Astrocyte of the hippocampus (primary cell): ENCODE measurements at places on chromosomes 6 and 20.
A peak's percentile ranks its signal among the peaks of the same experiment; 100 is the strongest.

DNA sequence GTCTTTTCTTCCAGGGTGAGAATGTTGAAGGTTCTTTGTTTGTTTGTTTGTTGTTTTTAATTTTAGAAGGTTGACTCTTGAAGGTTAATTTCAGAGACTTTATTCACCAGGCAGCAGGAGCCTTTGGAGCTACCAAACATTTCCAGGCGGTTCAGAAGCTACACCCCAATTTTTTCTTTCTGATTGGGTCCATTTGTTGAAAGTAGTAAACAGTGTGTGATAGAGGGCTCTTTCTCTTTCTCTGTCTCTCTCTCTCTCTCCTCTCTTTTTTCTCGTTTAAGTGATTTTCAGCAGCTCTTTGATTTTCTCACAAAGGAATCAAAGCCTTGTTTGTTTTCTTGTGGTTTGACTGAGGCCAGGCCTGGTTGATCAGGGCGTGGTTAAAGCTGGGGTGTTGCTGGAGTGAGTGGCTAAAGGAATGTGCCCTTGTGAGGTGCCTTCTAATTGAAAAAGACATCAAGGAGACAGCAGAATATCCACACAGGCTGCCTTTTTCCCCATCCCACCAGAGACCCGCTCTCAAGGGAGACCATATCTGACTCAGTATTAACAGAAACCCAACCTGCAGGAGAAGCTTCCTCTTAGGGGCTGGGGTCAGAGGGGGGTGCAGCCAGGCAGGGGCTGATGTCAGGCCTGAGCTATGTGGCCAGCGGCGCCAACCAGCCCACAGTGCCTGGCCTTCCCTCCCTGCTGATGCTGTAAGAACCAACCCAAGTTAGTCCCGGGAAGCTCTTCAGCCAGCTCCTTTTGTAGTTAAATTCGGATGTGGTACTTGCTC is 40.4 kb upstream of the NAA20 start:
- DNase-seq = peak; percentile 96

GRCh38 chr6:131216246-131216645 is 81.0 kb downstream of the AKAP7 start:
- DNase-seq = no peak

- DNase-seq = peak; percentile 45
Observed at GRCh38 chr6:46491628-46492547, 639 bp upstream of the RCAN2 start.

DNA sequence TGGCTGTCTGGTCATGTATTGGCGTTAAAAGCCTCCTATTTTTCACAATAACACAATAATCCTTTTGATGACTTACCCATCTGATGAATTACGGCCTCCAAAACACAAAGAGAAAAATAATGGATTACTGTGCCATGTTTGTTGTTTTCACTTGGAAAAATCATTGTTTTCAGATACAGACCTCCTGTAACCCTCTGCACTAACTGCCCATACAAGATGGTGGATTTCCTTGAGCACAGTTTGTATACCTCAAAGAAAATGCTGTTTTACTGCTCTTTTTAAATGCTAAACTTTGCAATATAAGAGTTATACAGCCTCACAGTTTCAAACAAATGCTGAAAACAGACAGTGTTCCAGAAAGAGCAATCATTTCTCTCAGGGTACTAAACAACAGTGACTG is 61.0 kb downstream of the SMLR1 start:
- no peak for DNase-seq

DNA sequence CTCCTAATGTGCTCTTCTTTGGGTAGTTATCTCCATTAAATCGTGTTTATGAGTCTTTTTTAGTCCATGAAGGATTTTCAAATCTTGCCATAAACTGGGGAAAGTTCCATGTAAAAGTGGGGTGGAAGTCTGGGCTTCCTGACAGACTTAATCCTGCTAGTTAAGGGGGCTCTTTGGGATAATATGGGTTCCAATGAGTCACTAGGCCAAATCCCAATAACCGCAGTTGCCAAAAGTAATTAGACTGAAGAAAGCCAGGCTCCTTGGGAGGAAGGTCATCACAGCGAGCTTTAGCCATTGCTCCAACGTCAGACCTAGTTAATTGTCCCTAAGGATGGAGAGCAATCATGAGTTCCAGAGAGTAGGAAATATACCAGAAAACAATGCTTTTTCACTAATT is 10.8 kb downstream of the RSPO3 start:
- no peak for DNase-seq

GRCh38 chr20:62846166-62846890 is 15.3 kb downstream of the TCFL5 start:
- DNase-seq = no peak

DNA sequence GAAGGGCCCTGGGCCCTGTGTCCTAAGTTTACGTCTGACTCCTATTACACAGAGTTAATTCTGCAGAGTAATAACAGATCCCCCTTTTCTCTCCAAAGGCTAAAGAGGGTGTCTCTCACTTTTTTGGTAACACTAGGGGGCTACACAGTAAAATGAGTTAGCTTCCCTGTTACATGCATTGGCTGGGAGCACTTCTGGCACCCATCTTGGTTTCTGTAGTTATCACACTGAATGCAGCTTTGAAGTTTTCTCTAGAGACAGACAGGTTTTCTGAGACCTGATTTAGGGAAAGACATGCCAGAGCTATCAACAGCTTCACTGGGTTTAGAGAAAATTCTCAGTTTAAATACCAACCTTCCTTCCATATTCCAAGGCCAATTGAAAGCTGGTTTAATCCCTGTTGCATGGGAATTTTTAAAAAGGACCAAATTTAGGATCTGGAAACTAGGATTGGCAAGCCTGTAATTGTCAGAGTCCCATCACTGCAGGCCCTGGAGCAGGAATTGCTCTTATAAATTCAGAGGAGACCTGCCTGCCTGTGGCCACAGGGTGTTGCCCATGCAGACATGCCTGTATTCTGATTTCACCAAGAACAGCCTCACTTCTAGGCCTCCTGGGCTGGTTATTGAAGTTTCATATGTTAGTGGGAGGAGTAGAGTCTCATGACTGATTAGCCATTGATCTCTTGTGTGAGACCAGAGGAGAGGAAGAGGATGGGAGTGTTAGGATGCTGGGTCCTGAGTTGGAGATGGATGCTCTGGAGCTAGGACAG is 29.4 kb downstream of the RNF8 start:
- no peak for DNase-seq

- DNase-seq = no peak
Observed at GRCh38 chr6:76703786-76704185, 631.3 kb upstream of the IMPG1 start.

DNA sequence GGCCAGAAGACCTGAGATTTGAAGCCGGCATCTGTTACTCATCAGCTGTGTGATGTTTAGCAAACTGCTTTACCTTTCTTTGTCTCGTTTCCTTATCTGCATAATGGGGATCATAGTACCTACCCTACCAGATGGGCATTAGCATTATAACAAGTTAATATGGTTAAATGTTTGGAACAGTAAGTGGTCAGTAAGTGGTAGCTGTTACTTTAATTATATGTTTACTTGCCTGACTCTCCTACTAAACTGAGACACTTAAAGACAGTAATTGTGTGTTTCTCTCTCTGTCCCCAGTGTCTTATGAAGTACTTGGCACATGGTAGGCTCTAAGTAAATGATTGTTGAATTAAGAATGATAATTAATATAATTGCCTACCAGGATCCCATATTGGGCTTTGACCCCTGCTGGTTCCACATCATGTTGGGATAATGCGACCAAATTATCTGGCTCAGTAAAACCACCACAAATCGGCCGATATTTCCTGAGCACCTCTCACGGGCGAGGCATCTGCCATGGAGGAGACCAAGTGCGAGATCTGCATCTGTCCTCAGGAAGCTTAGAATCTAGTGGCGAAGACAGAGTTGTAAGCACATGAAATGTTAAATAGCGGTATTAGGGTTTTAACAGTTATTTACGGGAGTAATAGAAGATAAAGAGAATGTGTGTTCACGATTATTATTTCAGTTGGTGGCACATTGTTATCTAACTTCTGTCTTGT is 31.4 kb downstream of the PTK7 start:
- no peak for DNase-seq

- DNase-seq = no peak
Observed at GRCh38 chr6:107707346-107708275, 116.5 kb downstream of the SCML4 start.

DNA sequence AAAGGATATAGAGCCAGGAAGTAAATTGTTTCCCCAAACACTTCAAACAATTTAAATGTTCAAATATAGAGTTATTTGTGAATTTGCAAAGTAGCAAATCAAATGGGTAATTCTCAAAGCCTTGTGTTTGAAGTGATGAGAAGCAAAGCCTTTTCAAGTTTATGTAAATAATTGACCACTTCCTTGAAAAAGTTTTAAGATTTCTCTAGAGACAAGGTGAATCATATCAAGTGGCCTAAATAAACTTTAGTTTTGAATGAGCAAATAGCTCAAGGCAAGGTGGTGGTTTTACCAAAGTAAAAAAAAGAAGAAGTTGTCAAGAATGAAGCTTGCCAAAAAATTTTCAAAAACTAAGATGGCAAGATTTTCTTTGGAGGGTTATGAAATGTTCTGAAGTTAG is 42.6 kb upstream of the IFNGR1 start:
- DNase-seq = peak; percentile 31

- DNase-seq = no peak
Observed at GRCh38 chr20:31580706-31581105, 24.4 kb upstream of the ID1 start.

DNA sequence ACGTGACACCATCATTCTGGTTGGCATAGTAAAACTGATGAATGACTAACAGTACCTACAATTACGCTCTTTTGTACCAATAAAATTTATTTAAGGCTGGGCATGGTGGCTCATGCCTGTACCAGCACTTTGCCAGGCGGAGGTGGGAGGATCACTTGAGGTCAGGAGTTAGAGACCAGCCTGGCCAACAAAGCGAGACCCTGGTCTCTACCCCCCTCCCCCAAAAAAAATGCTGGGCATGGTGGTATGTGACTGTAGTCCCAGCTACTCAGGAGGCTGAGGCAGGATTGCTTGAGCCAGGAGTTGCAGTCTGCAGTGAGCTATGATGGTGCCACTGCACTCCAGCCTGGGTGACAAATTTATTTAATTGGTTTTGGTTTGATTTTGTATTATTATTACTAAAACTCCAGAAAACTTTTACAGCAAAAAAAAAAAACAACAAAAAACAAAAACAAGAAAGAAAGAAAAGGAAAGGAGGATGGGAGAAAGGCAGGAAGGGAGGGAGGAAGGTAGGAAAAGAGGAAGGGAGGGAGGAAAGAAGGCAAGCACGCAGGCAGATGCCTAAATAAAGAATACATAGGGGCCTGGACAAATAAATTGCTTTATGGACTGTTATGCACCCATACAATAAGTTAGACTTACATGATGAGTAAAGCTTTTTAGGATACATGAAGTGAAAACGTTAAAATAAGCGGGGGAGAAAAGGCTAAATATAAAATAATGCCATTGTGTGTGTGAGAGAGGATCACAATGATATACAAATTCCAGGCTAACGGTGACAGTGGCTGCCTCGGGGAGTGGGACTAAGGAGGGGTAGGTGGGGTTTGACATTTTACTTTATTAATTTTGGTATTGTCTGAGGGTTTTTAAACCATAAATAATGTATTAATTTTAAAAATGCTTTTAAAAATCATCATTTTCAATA is 682 bp upstream of the ZSCAN9 start:
- DNase-seq = peak; percentile 7

- DNase-seq = no peak
Observed at GRCh38 chr6:128532827-128533226, 12.4 kb upstream of the PTPRK start.

DNA sequence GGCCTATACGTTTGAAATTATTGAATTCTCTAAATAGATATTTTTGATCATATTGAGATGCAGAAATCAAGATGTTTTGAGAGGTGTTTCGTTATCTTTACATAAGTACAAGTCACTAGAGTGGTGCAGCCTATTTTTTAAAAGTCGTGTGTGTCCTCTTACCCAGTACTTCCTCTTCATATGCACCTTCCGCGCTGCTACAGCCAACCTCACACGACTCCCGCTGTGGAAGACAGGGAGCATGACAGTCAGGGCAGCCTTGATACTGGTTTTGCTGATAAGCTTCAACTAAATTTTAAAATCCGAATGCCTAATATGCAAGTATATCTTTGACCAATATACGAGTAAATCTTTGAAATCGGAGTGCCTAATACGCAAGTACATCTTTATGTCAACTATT is 16.3 kb downstream of the ROS1 start:
- no peak for DNase-seq

DNA sequence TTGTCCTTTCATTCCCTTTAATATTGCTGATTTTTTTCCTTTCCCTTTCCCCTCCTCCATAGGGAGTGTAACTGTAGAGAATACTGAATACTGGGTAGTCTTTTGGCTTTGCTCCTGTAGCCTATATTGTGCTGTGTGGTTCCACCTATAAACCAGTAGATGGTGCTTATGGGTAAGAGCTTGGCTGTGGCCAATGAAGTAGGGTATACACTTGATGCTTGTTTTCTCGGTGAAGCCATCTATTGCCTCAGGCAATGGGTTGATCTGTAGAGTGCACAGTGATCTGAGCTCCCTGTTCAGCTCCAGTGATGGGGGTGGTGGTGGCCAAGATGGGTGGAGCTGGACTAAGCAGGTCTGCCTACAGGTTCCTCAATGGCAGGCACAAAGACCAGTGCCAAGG is 203.3 kb upstream of the IMPG1 start:
- no peak for DNase-seq

GRCh38 chr6:44332585-44332984 is 9.9 kb upstream of the SPATS1 start:
- DNase-seq = peak; percentile 50

DNA sequence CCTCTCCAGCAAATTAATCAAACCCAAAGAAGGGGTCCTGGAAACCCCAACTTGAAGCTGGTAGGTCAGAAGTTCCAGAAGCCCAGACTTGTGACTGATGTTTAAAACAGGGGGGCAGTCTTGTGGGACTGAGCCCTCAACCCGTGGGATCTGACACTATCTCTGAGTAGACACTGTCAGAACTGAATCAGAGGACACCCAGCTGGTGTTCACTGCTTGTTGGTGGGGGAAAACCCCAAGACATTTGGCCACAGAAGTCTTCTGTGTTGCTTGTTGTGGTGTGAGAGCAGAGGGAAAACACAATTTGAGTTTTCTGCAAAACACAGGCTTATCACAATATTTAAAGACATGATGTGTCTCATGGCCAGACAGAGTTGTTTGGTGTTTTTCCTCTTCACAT is 29.9 kb downstream of the KIF13A start:
- no peak for DNase-seq

GRCh38 chr6:64912966-64913365 is 794.1 kb downstream of the EYS start:
- DNase-seq = no peak

- no peak for DNase-seq
Observed at GRCh38 chr6:79064635-79065034, 13.4 kb downstream of the PHIP start.

- no peak for DNase-seq
Observed at GRCh38 chr6:145727817-145728388, 7.4 kb downstream of the EPM2A start.

- DNase-seq = peak; percentile 62
Observed at GRCh38 chr20:25389858-25390537, 637 bp downstream of the ABHD12 start.

DNA sequence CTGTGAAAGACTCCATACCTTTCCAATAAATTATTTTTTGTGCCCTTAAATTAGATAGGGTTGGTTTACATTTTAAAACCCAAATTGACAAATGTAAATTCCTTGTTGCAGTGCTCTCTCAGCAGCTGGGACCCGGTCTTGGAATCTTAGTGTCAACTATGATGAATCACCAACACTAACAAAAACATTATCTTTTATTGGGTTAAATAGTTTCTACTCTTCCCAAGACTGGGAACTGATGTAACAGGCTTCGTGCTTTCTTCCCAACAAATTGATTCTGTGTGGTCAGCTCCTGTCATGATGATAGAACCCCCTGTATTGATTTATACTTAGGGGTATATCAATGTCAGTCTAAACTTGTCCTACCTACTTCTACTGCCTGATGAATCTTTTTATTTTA is 23.2 kb upstream of the AHI1 start:
- peak; percentile 17 for DNase-seq
